ENCODE measurements at places on chromosomes 12 and 14.
A peak's percentile ranks its signal among the peaks of the same experiment; 100 is the strongest.

GRCh38 chr12:118706437-118706836 is 274.9 kb upstream of the SRRM4 start:
- DNase-seq: no peak

DNA sequence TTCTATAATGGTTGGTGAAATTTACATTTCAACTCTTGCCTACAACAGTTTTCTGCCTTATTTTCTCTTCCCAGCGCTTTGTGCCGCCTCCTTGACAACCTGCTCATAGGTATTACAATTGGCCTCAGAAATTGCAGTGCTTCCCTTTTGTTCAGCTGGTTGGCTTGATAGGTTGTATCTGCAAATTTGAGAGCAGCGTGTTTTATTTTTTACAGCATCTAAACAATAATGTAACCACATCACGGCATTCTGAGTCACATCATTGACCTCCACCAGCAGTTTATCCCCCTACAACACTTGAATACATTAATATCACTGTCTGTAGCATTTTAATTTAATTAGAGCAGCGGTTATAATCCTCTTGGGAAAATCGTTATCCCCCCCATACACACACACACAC is 99.4 kb downstream of the ETV6 start:
- no peak for DNase-seq

DNA sequence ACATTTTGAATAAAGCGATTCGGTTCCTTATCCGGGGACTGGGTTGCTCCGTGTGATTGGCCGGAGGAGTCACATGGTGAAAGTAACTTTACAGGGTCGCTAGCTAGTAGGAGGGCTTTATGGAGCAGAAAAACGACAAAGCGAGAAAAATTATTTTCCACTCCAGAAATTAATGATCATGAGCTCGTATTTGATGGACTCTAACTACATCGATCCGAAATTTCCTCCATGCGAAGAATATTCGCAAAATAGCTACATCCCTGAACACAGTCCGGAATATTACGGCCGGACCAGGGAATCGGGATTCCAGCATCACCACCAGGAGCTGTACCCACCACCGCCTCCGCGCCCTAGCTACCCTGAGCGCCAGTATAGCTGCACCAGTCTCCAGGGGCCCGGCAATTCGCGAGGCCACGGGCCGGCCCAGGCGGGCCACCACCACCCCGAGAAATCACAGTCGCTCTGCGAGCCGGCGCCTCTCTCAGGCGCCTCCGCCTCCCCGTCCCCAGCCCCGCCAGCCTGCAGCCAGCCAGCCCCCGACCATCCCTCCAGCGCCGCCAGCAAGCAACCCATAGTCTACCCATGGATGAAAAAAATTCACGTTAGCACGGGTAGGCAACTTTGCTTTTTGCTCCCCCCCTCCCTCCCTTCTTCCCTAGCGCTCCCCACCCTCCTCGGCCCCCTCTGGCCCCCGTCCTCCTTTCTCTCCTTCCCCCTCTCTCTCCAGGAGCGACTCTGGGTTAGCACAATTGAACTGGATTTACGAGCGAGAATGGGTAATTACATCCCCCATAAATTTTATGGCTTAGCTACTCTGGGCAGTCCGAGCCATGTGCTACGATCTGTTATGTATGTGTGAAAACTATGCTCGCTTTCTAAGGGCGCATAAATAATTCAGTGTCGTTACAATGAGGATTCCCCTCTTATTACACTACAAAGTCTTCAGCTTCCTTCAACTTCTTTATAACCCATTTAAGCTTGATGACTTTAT is at the start of gene HOXC4:
Gene HOXC4 (plus strand): TSS at position 85 of the 991 bp plus-strand sequence. CDS start 88 bp downstream, at position 173.
- DNase-seq: peak; percentile 92

GRCh38 chr12:122348505-122348904 is 74.0 kb downstream of the CLIP1 start:
- DNase-seq: no peak

DNA sequence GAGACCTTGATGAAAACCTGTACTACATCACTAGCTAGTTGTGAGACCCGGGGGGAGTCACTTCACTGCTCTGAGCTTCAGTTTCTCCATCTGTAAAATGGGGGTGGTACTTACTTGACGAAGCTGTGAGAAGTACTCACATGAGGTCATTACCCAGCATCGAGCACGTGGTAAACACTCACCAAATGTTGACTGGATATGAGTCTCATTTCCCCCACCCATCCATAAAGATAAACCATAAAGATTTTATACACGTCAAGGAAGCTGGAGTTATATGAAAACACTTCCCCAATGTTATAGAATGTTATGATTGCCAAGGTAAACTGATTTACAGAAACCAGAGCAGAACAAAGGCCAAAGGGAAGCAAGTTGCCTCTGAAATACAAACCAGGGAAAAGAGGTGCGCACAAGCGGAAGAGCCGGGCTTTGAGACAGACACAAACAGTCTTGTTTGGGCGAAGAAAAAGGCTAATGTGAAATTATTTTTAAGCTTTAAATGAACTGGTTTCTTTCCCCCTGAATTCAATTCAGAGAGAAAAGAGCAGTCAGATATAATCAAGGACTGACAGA is 536.8 kb downstream of the MED13L start:
- no peak for DNase-seq

GRCh38 chr12:54419088-54419887 is at the start of gene ITGA5:
ITGA5 (minus strand) TSS chr12:54419266; CDS start chr12:54419198, 68 bp downstream.
- peak; percentile 72 for DNase-seq

DNA sequence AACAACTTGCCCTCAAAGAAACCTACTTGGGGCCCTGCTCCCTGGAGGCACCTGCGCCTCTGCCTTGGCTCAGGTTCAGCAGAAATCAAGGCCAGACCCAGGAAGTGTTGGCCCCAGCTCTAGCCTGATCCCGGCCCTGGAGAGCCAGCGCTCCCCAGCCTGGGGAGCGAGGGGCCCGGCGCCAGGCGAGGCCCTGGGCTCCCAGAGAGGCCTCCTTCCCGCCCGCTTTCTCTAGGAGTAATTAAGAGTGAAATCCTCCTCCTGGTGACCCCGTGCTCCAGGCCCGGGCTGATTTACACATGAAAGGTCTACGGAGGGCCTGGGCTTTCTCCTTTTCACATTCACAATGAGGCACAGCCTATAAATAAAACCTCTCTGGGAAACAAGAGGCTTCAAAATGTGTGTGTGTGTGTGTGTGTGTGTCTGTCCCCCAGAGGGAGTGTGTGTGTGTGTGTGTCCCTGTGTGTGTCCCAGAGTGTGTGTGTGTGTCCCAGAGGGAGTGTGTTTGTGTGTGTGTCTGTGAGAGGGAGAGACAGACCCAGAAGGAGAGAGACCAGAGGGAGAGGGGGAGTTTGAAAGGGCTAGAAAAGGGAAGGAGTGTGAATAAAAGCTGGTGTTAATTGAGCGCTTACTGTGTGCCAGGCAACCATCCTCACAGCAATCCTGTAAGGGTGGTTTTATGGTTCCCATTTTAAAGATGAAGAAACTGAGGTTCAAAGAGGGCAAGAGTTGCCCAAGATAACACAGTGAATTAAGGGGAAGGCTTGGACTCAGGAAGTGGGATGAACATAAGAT is 23.8 kb upstream of the COX6A1 start:
- DNase-seq: no peak

GRCh38 chr12:76216585-76217472 is 131.4 kb downstream of the BBS10 start:
- no peak for DNase-seq

- no peak for DNase-seq
These were observed 14.1 kb downstream of the C1R start for GRCh38 chr12:7078163-7078562.

DNA sequence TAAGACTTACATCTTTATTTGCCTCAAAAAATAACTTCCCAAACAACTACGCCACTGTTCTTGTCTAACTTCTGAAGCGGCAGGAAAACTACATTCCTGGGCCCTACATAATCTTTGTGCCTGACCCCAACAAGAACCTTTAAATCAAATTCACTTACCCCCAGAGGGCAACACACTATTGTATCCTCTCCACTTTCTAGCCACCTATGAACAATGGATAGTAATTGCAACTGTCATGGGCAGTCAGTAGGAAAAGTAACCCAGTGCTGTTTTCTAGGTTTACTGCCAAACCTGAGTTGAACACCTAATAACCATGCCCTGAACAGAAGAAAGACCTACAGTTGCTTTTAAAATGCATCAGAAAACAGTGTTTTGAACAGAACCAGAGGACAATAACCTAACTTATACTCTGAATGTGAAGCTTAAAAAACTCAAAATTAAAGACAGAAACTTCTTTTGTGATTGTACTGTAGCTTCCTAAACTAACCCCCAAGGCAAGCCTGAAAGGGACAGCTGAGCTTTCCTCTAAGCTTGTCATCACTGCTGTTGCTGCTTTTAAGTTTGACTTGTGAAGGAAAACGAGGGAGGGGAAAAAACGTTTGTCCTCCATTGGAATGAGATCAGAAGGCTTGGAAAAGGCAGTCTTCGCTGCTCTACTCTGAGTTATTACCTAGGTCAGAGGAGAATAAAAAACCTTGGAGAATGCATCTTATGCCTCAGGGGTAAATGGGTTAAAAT is 195.7 kb downstream of the SOX5 start:
- no peak for DNase-seq

DNA sequence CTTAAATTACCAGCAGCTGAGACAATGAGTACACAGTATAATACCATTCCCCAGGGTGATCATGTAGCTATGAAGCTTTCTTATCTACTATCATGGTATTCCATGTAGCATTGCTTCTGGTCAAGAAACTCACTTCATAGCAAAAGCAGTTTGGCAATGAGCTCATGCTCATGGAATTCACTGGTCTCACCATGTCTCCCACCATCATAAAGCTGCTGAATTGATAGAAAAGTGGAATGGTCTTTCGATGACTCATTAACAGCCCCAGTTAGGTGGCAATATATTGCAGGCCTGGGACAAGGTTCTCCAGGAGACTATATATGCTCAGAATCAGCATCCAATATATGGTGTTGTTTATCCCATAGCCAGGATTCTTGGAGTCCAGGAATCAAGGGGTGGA is 553.7 kb downstream of the FOXG1 start:
- DNase-seq: no peak

Measured in HuH-7 (cell line).